ENCODE measurements at places on chromosomes 4 and X.

- DNase-seq, result peak; percentile 42
Observed at GRCh38 chr4:147247579-147247978, 233.3 kb upstream of the EDNRA start.

DNA sequence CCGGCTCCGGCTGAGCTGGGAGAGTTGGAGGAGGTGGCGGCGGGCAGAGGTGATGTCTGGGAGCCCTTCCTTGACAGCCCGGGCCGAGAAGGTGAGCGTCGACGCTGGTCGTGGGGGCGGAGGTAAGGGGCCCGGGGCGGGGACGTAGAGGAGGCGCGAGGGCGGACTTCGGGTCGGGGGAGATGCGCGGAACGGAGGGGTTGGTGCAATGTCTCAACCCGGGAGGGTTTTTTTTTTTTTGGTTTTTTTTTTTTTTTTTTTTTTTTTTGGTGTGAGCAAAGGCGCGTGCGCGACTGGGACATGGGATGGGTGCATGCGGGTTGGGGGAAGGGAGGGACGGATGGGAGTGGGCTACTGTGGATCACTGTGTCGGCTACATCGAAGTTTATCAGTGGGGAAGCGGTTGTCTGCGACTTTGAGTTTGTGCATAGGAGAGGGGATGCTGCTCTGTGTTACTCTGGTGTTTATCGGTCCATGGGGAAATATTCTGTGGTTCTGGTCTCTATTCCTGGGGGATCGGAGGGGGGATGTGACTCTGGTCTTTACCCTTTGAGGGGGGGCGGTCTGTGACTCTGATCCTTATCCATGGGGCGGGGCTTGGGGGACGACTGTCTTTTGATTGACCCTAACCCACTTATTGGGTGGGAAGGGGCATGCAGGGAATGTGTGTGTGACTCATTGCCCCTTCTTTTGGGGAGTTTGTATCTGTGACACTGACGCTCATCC lies 537 bp downstream of the RBM10 start:
- DNase-seq, result no peak

DNA sequence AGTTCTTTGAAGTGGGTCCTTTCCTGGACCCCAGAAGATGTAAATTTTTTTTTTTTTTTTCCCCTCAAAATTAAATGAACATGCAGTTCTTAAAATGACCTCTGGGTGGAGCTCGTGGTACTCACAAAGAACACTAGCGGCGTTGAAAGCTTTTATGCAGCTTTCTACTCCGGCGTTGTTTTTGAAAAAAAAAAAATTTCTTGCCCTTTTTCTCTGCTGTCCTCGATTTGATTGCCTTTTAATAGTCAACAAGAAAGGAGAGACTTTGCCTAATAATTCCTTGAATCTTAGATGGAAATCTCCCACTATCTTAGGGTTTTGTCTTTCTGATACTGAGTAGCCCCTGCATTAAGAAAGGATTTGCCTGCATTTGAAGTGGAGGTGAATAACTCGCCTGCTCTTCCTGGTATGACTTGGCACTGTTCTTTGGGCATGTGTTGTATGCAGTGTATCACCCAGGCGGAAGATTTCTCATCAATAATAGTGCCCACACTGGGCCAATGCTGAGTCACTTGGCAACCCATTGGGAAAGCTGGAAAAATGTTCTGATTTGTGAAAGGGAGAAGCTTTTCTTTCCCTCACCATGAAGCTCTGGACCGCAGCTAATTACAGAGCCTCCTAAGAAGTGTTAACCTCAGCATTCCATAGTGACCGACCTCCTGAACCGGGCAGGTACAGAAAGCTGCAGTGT lies 104.0 kb downstream of the PHEX start:
- no peak for DNase-seq

DNA sequence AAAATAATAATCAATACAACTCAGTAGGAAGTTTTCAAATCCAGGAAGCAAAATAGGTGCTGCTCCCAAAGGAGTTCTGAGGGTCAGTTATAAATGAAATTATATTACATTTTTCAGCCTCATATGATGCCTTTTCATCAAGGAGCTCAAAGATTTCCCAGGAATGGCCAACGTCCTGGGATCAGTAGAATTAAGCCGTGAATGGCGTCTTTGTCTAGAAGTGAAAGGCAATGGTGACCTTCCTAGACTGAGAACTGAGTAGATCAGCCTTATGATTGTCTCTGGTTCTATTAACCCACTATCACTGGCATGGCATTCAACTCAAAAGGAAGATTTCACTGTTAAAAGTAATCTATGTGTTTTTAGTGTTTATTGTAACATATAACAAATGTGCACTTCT lies 74.4 kb downstream of the ENOX2 start:
- DNase-seq, result no peak

GRCh38 chr4:182143086-182143821 lies 99.9 kb upstream of the TENM3 start:
- DNase-seq, result peak; percentile 35
